ENCODE measurements at places on chromosomes 7 and 10.

GRCh38 chr7:152894295-152895170 lies 135.0 kb downstream of the ACTR3B start:
- peak; percentile 47 for DNase-seq

DNA sequence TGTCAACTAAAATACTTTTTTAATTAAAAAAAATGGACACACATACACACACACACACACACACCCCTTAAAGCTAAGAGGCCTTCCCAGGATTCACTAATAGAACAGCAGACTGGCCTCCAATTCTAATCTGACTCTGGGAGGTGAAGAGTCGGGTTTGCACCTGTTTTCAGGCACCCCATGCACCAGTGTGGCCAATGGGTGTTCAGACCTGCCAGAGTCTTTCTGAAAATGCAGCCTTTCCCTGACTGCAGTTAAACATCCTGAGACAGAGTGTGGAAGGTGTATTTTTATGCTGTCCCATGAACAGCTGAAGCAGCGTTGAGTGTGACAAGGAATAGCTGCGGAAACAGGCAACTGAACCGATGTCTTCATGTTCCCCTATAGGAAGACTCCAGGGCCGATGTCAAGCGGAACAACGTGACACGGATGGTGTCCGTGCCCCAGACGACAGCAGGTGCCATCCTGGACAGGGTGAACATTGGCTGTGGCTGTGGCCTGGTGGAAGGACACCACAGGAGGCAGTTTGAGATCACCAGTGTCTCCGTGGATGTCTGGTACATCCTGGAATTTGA lies 74.6 kb upstream of the LYZL2 start:
- no peak for DNase-seq

- DNase-seq = no peak
Measured at GRCh38 chr10:114060456-114060855, 16.8 kb downstream of the ADRB1 start.

DNA sequence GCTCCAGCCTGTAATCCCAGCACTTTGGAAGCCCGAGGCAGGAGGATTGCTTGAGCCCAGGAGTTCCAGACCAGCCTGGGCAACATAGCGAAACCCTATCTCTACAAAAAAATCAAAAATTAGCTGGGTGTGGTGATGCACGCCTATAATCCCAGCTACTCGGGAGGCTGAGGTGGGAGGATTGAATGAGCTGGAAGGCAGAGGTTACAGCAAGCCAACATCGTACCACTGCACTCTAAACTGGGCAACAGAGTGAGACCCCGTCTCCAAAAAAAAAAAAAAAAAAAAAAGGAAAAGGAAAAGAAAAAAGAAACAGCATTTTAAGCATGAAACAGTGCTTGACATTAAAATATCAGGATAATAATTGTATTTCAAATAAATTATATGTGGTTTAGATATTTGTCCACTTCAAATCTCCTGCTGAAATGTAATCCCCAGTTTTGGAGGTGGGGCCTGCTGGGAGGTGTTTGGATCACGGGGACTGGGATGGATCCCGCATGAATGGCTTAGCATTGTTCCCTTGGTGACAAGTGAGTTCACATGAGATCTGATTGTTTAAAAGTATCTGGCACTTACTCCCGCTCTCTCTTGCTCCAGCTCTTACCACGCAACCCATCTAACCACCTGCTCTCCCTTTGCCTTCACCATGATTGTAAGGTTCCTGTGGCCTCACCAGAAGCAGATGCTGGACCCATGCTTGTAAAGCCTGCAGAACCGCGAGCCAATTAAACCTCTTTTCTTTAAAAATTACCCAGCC lies 103.4 kb downstream of the SRPK2 start:
- peak; percentile 57 for DNase-seq

- no peak for DNase-seq
Measured at GRCh38 chr10:87541114-87541513, 36.4 kb downstream of the MINPP1 start.

DNA sequence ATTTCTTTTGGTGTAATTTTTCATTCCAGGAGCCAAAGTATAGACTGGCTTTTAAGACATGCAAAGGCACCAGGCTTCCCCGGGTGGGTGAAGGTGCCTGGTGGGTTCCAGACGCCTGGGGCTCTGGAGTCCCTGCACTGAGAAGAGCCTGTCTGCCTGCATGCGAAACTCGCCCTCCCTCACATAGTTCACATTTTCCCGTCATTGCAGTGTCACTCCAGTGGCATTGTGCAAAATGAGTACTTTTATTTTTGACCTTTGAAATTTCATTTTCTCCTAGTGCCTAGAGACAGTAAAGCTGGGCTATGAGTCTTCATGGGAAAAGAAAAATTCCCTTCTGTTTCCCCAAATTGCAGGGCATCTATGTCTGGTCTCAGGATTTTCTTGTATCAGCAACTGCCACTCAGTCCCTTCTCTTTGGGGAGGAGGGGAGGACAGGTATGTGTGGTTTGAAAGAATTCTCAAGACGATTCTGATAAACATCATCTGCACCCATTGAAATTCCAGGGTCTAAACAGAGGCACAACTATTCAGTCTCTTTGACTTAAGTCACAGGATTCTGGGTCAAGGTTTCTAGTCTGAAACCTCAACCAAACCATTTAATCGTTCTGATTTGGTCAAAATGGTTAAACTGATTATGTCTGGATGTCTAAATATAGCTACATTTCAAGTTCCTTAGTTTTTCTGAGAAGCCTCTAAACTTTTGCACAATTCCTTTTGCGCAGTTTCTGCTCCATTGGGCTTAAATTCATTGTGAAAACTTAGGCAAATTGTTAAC lies 107.8 kb downstream of the CYP26A1 start:
- no peak for DNase-seq

- DNase-seq = no peak
Measured at GRCh38 chr7:142478479-142479220, 220.8 kb upstream of the PRSS58 start.

- no peak for DNase-seq
Measured at GRCh38 chr7:45969940-45970339, 48.9 kb upstream of the IGFBP3 start.

DNA sequence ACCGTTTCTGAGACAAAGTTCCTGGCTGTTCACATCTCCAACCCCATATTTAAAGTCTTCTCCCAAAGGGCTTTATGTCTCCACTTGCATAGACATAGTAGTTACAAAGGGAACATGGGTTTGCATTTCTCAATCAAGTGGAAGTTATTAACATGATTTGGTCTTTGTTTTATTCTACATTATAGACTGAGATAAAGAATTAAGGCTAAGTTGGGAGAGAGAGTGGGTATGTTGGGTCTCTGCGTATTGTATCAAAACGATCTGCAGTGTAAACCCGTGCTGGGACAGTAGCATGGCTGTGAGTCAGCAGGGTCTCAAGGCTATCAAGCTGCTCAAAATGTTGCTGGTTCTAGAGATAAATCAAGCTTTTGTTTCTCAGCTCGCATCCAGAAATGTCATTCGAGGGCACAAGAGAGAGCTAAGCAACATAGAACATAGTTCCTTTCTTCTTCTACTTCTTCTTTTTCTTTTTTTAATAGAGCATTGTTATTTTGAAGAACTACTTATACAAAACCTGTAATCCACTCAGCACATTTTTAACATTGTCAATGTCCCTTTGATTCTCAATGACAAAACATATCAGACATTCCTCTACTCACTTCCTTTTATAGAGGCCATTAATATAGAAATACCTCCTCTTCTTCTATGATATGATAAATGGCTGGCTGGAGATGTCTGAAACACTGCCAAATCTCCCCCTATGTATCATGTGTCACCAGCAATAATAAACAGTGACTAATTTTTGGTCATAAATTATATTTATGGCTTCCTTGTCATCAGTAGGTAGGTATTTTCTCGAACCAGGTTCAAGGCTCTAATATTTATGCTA lies 34.5 kb upstream of the RHOBTB1 start:
- peak; percentile 57 for DNase-seq

GRCh38 chr7:121385800-121386179 lies 10.3 kb downstream of the FAM3C start:
- no peak for DNase-seq

GRCh38 chr10:130721971-130722370 lies 585.8 kb downstream of the GLRX3 start:
- no peak for DNase-seq

GRCh38 chr7:39168403-39169098 lies 190.8 kb downstream of the POU6F2 start:
- DNase-seq = no peak

DNA sequence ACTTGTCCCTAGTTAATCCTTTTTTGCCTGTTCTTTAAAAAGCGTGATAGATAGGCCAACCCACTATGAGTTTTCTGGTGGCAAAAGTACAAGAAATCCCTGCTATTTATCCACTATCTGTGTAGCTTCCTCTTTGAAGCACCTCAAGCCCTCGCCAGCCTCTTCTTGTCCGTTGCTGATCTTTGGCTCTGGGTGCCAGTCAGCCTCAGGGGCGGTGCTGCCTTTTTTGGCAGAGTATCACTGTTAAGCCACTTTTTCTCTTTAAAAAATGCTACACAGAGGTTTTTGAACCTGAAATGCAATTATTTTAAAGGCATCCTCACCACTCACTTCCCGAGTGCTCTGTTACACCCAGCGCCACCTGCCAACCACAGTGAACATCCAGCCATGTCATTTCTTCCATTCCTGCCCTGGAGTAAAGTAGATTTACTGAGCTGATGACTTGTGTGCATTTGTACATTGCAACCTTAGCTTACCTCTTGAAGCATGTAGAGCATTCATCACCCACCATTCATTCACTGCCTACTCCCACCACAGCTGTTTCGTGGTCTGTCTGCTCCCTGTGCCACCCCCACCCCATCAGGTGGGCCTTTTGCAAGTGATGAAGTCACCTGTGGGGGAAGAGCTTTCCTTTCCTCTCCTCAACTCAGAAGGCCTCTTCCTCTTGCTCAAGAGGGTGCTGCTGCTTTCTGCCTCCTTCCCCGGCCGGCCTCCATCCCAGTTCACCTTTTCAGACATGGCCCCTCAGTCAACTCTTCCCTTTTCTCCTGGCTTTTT lies 414.2 kb upstream of the GALNT17 start:
- no peak for DNase-seq

DNA sequence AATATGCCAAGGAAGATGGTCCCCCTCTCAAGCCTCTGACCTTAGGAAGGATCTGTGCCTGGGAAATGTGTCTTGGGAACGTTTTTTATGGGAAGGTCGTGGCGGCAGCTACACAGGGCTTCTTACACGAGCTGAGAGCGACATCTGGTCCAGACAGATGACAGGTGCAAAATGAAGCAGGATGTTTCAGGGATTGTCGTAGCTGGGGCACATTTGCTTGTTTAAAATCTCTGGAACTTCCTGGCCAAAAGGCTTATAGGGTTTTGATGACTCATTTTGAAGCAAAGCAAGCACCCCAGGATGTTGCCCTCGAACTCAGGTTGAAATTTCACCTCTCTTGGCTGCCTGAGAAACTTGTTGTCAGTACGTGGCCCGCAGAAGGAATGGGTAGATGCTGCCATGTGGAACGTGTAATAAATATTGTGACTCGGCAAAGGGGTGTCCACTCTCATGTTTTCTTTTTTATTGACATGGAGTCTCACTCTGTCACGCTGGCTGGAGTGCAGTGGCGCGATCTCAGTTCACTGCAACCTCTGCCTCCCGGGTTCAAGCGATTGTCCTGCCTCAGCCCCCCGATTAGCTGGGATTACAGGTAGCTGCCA lies 117.5 kb downstream of the CAMK1D start:
- DNase-seq = no peak

DNA sequence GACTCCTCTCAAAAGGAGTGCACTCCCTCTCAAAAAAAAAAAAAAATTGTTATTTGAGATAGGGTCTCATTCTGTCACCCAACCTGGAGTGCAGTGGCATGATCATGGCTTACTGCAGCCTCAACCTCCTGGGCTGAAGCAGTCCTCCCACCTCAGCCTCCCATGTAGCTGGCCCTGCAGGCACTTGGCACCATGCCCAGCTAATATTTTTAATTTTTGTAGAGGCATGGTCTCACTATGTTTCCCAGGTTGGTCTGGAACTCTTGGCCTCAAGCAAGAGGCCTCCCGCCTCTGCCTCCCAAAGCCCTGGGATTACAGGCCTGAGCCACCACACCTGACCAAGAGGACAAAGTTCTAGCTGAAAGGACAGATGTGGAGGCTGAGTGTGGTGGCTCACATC lies 120.3 kb downstream of the EPC1 start:
- DNase-seq = no peak

DNA sequence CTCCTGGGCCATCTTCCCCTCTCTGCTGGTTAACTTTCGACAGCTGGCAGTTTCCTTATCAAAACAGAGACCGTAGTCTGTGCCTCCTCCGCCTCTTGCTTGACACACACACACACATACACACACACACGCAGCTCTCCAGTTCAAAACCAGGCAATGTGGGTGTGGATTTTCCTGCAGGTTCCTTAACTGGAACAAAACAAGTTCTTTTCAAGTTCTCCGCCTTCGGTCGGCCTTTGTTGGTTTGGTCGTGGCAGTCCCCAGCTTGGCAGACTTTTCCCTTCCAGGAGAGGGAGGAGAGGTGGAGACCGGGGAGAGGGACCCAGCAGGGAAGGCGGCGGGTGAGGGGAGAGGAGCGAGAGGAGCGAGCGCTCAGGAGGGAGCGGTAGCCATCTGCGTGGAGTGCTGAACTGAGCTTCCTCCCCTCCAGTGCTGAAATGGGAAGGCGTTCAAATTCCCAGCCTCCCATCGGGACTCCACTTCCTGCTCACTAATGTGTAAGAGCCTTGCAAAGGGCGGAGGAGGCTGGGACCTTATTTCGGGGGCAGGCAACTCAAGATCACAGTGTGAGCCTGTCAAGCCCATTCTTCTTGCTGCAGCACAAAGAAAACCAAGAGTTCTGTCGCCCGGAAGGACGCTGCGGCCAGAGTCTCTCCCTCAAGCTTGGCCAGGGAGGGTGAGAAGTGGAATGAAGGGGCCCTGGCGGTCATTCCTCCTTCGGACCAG lies 120.6 kb downstream of the PRPF18 start:
- DNase-seq = peak; percentile 83

GRCh38 chr10:51433949-51434475 lies 265.4 kb downstream of the CSTF2T start:
- DNase-seq = no peak

DNA sequence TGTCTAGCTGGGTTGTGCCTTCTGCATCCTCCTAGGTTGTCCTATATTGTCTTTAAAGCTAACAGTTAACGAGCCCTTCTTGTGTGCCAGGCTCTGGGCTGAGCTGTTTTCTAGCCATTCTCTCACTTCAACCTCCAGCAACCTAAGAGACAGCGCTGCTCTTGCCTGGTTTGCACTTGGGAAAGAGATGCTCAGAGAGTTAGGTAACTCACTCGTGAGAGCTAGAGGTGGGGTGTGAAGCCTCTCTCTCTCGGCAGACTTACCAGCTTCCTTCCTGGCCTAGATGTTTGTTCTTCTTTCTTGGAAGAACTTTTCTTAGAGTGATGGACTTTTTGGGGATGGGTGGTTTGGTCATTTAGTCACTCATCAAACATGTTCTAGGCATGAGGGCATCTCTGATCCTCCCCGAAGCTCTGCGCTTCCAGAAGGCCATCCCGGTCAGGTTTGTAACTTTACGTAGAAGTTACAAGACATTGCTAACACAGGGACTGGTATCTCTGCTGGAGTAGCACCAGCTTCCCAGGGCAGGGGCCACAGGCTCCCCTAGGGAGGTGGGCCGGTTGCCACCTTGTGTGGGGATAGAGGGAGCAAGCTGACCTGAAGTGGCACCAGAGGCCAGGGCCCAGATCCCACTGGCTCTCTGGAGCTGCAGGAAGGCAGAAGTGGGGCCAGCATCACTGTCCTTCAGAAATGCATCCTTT lies 14.3 kb downstream of the TSPAN15 start:
- no peak for DNase-seq

Measured in head of caudate nucleus (tissue), 42 donors.